ENCODE measurements at places on chromosomes 3 and 15.

DNA sequence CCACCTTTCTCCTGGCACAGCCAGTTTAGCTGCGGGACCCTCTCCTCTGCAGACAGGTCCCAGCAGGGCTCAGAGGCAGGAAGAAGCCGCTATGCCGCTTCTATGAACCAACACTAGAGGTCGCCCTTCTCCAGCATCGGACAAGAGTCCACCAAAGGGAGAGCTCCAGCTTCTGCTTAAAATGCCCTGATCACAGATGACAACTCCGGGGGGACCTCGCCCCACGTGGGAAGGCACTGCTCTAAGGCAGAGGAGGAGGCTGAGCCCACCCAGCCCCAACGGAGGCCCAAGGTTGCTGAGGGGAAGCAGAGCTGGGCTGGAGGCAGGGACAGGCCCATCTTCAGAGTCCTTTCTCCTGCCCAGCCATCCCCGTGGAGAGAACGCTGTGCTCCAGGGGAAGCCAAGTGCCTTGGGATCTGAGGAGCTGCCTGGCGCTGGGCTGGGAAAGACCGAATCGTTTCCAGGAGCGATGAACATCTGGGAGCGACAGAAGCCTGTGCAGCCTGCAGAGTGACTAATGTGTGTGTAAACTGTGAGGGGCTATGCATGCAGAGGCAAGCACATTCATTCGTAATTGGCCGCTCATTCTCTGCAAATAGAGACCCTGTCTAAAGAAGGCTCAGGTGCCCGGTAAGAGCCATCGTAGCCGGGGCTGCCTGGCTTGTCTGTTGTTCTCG is 43.5 kb upstream of the BDH1 start:
- DNase-seq, result peak; percentile 35

DNA sequence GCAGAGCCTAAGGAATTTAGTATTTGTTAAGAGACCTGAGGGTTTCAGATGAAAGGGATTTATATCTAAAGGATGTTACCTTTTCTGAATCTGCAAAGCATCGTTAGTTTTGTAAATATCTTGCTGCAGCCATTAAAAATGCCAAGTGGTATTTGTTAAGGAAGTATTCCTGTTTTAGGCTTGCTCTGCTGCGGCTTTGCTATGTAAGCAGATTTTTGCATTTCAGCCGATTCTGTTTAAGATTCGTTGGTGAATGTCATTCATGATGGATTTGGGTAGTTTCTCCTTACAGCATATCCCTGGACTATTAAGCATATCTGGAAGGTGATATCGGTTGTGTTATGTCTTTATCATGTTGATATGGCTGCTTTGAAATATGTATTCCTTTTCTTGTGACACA is 1.0 kb downstream of the USP8 start:
- DNase-seq, result no peak

- DNase-seq, result no peak
Observed at GRCh38 chr15:63350178-63350621, 31.4 kb downstream of the CA12 start.

DNA sequence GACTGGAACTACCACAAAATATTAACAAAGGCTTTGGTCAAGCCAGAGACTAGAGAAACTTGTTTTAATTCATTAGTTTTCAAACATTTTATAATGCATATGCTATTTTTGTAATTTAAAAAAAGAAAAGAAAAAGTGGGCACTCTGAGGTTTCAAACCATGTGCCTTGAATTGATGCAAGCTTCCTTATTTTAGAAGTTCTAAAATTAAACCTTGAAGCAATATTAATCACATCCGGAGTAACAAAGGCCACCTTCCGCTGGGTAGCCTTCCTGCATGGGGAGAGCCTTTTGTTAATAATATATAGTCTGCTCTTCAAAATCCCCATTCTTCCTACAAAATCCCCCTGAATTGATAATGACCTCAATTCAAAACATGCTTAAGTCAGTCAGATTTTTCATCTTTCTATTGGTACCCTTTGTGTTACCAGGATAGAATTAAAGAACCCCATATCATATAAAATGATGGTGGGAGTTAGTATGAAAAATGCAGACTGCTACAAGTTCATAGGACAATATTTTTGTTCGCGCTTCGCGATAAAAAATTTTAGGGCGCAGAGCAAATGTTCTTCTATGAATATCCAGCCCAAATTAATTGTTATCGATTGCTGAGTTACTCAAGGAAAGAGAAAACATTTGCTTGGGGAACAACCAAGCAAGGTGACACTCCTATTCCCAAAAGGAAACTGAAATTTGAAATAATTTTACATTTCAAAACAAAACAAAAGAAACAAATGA is 30.6 kb downstream of the LDHAL6B start:
- DNase-seq, result no peak

GRCh38 chr15:66951531-66952320 is 113.7 kb upstream of the SMAD3 start:
- DNase-seq, result no peak

GRCh38 chr3:34862456-34862855 is 776.9 kb upstream of the ARPP21 start:
- no peak for DNase-seq

- DNase-seq, result no peak
Observed at GRCh38 chr3:17740721-17741141, 1.7 kb downstream of the TBC1D5 start.

- DNase-seq, result no peak
Observed at GRCh38 chr3:142213298-142213697, 12.1 kb downstream of the GK5 start.

GRCh38 chr3:33401781-33402180 is 38.4 kb downstream of the UBP1 start:
- no peak for DNase-seq

DNA sequence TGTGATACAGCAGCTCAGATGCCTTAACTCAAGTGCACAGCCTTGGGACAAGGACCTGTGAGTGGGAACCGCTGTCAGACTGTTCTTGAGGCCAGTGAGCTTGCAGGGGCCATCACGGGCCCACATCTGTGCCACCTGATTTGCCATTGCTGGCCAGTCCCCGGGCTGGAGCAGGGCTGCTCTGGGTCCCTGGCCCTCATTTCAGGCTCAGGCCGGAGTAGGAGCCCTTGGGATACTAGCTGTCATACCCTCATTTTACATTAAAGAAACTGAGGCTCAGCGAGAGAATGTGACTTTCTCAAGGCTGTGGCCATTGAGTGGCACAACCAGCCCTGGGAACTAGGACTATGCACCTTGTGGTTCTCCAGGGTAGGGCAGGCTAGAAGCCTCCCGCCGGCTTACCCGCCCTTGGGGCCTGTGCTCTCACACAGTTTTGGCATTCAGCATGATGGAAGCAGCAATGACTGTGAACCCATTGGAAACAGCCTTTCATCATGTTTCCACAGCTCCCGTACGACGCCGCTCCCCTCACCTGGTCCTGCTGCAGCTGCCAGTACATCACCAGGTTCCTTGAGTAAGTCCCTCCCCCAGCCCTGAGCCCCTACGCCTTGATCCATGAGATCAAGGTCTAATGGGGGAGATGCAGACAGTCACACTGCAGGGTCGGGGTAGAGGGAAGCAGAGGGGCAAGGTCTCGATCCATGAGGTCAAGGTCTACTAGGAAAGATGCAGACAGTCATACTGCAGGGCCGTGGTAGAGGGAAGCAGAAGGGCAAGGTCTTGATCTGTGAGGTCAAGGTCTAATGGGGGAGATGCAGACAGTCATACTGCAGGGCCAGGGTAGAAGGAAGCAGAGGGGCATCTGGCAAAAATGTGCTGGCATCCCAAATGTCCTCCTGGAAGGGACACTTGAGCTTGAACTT is 42.2 kb downstream of the GOLGA6L10 start:
- DNase-seq, result no peak

- DNase-seq, result no peak
Observed at GRCh38 chr3:73401616-73402279, 223.0 kb downstream of the PDZRN3 start.
